IPS DF 19.7 (cell line): ENCODE measurements at places on chromosomes 2 and 18.

DNA sequence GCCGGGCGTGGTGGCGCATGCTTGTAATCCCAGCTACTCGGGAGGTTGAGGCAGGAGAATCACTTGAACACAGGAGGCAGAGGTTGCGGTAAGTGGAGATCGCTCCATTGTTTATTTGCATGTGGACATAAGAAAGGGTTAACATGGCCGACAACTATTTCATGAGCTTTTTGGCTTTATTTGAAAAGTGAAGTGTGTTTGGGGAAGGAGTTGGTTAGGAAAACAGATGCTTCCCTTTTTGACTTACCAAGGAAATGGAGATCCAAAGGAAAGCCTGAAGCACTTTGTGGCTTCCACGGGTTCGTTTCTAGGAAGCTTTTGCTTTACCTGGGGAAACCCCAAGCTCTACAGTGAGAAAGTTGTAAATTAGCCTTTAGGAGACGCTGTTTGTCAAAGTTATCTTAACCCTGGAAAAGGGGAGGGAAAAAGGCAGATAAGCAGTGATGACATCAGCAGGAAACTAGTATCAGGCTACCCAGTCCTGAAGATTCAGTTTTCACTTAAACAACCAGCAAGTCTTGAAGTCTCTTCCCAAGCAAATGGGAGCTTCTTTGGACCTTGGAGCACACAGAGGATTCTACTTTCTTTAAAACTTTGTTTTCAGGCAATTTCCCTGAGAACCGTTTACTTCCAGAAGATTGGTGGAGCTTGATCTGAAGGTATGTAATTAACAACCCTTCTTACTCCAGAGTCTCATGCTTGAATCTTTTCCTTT lies at the start of gene CASP10:
CASP10 (plus strand) TSS at position 492 of the 715 bp plus-strand sequence. CDS start 2,637 bp downstream, outside the sequence.
- no peak for DNase-seq

DNA sequence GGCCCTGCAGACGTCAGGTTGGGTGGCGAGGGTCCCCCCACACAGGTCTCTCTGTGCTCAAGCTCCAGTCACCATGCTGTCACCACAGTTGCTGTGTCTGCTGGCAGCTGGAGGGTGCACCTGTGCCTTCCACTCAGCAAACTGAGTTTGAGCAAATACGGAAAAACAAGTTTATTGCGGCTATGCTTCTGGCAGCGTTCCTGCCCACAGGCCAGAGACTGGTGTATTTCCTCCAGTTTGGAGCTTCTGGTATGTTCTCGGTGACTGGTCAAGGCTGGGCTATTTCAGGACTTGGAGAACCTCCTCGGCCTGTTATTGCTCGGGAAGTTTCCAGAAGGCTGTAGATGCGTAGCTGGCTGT lies 132.6 kb downstream of the SEPTIN10 start:
- no peak for DNase-seq

DNA sequence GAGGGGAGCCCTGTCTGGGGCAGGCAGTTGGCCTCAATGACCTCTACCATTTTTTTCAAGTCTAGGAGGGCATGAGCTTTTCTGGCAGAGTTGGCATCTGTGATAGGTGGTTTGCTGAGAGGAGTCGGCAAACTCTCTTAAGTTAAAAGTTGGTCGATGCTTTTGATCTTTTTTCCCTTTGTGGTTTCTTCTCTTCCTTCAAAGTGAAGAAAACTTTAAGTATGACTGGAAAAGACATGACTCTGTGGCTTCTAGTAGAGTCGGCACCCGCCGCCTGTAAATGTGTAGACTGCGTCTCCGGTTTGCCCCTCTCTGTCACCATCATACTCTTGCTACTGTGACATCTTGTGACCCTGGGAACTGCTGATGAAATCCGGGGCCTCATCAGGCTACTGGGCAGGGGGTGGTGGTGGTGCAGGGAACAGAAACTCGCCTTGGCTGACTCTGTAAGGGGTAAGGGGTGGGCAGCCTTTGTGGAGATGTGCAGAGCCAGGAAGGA lies 21.1 kb downstream of the INPP5D start:
- DNase-seq, result no peak

DNA sequence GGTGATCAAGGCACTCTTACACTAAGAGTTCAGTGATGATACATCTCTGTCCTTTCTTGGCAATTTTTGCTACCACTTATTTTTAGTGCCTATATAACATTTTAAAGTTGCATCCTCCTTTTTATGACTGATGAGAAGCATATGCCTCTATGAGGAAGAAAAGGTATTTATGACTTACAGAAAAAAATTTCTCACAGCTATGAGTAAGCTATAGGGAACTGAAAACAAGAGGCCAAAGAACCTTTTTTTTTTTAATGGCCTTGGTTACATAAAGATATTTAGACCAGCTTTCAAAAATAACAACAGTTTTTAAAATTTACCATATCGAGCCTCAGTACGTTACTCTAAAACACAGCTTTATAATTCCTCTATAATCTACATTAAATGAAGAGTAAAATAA lies 21.3 kb downstream of the MBD5 start:
- no peak for DNase-seq

GRCh38 chr2:20314562-20315501 lies 35.8 kb downstream of the PUM2 start:
- DNase-seq, result no peak

- DNase-seq, result peak; percentile 25
Measured at GRCh38 chr2:76446872-76447271, 736.2 kb upstream of the GCFC2 start.

DNA sequence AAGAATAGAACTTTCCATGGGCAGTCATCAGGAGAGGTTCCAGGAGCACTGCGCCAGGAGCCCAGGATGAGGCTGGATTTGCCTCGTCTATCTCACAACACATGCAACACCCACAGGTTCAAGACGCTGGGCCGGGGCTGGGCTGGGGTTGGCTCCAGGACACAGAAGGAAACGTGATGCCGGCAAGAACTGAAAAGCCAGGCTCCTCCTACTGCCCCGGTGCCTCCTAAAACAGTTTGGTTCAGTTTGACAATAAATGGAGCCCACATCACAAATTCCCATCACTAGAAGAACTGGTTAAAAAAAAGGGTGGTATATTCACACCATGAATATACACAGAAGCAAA lies 75.9 kb downstream of the INHBB start:
- no peak for DNase-seq

DNA sequence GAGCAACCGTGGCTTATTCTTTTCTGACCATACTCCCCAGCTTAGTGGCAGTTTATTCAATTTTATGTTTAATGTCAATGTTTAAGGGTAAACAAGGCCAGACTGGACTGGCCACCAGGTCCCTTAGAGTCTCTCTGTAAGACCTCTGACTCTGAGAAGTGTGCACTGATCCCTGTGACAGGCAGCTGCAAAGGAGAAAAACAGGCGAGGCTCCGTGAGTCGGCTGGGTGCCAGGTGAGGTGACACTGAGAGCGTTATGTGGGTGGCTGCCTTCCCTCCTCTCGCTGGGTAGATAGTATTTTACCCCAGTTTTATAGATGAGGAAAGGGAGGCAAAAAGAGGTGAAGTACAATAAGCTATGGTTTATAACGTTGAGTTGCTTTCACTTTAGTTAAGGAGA lies 139.4 kb upstream of the HDAC4 start:
- DNase-seq, result no peak

DNA sequence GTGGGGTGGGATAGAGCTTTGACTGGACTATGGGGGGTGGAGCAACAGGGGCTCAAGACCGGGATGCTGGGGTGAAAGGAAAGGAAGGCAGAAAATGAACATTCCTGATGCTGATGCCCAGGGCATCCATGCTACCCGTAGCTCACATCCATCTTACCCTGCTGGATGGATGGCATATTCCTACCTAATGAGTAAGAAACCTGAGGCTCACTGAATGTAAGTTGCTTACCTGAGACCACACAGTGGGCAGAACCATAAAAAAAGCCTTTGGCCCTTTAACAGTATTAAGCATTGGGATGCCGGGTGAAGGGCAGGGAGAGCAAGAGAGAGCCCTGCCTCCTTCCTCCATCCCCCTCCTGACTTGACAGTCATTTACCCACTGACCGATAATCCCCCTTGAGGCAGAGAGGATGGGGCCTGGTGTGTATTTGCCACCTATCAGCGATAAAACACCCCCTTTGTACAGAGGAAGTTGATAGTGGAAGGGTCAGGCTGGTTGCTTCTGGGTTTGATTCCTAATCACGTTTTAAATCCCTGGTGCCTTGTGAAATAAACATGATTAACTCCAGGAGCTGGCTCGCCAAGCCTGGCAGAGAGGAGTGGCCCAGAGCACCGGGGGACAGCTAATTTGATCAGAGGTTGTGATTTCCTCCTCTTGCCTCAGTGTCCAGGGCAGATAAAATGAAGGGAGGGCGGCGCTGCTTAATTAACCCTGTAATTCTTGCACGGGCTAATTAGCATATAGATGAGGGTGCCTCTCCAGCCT lies 105.9 kb upstream of the HS6ST1 start:
- no peak for DNase-seq

DNA sequence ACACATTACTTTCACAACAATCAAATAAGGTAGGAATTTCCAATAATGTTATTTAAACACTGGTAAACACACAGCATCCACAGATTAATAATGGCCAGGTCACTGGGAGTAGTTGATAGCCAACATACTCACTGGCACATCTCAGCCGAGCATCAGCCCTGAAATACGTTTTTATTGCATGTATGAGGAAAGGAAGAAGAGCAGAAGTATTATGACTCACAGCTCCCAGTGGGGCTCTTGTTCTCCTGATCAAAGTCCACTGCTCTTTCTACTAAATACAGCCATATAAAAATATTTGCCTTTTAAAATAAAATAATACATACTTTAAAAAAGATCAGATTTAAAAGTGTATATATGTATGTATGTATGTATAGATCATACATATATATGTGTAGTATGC lies 999.6 kb downstream of the SUCLG1 start:
- no peak for DNase-seq

DNA sequence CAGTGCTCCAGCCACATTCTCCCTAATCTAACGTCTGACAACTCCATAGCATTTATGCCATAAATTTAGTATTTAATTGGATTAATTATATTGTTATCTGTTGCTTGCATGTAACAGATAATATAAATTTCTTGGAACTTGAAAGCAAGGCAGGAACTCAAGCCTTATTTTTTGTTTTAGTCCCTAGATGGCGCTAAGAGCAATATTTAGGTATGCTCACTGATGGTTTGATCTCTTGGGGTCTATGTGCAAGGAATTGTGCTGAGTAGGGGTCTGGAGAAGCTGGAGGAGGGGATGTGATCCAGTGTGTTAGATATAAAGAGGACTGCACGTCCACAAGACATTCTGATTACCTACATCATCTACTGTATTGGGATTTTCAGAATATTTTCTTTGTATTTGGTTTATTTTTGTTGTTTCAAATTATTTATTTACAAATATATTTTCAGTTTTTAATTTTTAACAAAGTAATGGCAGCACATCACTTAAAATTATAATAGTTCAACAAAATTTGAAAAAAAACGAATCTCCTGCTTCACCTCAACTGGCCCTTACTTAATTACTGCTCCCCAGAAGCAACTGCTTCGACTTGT lies 32.8 kb downstream of the KATNAL2 start:
- DNase-seq, result no peak

DNA sequence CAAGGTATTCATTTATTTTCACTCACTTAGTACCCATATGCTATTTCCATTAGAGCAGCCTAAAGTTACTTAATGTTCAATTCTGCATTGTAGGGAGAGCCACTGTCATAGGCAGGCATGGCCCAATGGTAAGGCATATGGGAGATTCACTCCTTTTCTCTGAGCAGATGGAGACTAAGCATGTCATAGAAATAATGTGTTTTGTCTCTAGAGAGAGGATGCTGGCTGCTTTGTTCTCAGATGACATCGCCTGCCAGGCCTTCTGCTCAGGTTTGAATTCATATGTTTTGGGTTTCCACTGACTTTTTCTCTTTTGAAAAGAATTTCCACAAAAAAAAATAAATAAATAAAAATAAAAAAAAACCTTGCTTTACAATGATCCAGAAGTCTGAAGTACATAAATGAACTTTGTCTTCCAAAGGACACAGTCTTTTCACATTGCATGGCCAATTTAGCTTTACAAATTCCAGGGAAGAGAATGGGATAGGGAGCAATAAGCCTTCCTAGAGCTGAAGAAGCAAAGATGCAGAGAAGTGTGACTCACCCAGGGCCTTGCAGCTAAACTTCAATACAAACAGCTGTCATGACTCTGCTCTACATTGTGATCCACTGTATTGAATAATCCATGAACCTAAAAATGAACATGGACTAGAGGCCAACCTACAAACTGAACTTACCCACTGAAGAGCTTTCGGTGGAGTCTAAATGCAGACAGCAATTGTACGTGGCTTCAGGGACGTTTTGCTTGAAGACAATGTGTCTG lies 422.5 kb downstream of the CMPK2 start:
- no peak for DNase-seq

- DNase-seq, result no peak
Measured at GRCh38 chr18:30514059-30514458, 528.5 kb downstream of the DSC3 start.

DNA sequence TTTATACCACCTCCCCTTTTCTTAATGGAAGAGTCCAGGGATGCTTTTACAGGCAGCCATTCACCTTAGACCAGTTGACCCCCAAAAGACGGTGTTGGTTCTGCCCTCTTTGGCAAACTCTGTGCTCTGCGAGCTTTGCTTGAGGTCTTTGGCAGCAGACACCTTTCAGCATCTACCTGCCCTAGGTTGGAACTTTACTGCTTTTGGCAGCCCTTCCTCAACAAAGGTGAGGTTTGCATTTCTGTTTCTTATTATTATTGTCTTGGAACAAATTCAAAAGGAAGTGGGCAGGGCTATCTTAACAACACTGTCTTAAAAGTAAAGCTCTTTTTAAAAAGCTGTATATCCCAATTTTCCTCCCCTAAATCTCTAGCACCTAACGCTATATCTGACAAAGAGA lies 136.4 kb upstream of the SLC14A2 start:
- no peak for DNase-seq

DNA sequence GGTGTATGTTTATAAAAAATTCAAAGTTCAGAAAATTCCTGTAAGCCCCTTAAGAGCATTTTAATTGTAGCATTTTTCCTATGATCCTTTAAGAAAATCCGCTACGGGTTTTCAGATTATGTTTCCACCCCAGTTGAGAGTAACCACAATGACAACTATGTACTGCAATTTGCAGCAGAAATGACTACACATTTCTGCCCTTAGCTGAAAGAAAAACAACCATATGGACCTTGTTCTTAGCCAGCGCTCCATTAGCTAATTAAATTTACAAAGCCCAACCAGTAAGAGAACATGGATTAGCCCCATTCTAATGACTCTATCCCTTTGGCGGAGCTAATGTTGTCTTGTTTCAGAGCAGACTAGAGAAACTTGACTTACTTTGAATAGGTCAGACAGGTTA lies 247.6 kb downstream of the SLC8A1 start:
- DNase-seq, result no peak

- no peak for DNase-seq
Measured at GRCh38 chr18:12651651-12652050, 6.3 kb downstream of the SPIRE1 start.

- no peak for DNase-seq
Measured at GRCh38 chr2:165601928-165602521, 132.5 kb downstream of the CSRNP3 start.

GRCh38 chr2:183541766-183542165 lies 417.5 kb downstream of the NUP35 start:
- DNase-seq, result no peak

GRCh38 chr2:181673173-181673572 lies 7.1 kb downstream of the NEUROD1 start:
- DNase-seq, result no peak

- no peak for DNase-seq
Measured at GRCh38 chr2:10405448-10405847, 42.7 kb downstream of the ODC1 start.

GRCh38 chr2:41879235-41879916 lies 168.4 kb upstream of the PKDCC start:
- no peak for DNase-seq
